ENCODE measurements at places on chromosomes 2 and 18. TPM values are rescaled to one million over a fixed set of nuclear protein-coding genes. Genes with fewer than 3 reads are reported as not detected.

DNA sequence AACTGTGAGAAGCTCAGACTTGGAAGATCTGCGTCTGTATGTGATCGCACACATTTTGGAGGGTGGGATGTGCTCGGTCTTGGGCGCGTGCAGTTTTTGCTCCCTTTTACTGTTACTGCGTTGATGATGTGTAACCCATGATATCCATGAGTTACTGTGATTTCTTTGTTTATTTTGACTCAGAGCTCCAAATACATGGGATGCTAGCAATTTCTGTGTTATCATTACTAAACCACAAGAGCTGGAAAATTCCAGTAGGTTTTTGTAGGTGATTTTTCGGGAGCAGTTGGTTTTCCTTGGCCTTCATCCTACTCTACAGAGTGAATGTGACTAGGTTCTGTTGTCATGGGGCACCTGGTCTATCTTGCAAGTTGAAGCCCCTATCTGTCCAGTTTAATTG, 124.2 kb downstream of the AGAP1 start:
- no peak for DNase-seq

- DNase-seq = peak; percentile 96
These were observed 19.3 kb upstream of the LOXHD1 start for GRCh38 chr18:46676182-46676835.

GRCh38 chr2:237262838-237263771, 150.9 kb downstream of the COL6A3 start:
- DNase-seq = peak; percentile 72

UGT1A10 gene
- not detected for total RNA-seq

ELOA2 gene
- not detected for total RNA-seq

- no peak for DNase-seq
These were observed 266.4 kb upstream of the FN1 start for GRCh38 chr2:215702116-215702902.

DNA sequence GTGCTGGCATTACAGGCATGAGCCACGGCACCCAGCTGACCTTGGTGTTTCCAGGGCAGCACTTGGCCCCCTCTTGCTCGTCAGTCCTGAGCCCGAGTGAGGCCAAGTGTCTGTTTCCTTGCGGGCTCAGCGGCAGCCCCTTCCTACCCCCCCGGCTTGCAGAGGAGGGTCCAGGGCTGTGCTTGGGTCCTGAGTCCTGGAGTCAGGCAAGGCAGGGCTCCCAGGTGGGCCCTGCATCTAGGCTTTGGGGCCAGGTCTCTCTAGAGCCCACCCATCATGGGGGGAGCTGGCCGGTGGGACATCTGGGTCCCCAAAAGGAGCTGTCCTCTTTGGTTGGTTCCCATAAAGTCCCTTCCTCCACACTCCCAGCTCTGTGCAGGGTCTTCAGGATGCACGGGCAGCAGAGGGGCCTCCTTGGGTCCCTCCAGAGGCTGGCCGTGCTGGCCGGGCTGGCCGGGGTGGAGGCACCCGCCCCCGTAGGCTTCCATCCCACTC, 63.7 kb upstream of the HPCAL1 start:
- no peak for DNase-seq

DNA sequence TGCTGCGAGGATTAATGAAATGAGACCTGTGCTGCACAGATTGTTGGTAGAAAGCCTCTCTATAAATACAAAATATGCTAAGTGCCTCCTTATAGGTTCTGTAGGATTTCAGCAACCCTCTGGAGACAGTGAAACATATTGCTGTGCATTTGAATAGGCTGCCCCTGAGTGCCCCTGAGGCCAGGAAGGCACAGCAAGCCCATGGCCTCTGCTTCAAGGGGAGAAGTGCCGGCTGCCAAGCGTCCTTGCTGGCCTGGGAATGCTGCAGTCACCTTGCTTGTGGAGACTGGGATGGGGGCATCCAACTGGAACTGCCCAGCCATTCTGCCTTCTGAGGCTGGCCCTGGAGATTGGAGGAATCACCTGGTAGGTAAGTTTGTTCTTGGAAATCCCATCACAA, 397.2 kb upstream of the SMIM21 start:
- DNase-seq = no peak

PPM1G gene
- 93.4 TPM for total RNA-seq

TMEM18 gene
- 26.6 TPM for total RNA-seq

NT5C1B gene
- total RNA-seq = not detected

DNA sequence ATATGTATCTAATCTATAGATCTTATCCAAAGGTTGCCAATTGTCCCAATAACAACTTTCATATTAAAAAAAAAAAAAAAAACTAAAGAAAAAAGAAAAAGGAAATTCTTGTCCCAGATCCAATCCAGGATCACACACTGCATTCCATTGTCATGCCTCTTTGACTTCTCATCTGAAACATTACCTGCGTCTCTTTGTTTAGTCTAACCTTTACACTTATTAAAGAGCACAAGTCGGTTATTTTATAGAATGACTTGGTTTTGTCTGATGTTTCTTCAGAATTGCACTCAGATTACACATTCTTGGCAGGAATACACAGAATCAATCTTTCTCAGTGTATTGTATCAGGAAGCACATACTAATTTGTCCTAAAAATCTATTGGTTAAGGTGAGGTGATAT, 392.5 kb upstream of the KLHL29 start:
- no peak for DNase-seq

DNA sequence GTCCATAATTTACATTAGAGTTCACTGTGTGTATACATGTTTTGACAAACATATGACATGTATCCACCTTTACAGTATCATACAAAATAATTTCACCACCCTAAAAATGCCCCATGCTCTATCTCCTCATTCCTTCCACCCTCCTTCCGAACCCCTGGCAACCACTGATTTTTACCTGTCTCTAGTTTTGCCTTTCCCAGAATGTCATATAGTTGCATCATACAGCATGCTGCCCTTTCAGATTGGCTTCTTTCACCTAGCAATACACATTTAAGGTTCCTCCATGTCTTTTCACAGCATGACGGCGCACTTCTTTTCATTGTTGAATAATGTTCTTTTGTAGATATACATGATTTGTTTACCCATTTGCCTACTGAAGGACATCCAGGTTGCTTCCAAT, 10.4 kb downstream of the LRPPRC start:
- DNase-seq = no peak

DNA sequence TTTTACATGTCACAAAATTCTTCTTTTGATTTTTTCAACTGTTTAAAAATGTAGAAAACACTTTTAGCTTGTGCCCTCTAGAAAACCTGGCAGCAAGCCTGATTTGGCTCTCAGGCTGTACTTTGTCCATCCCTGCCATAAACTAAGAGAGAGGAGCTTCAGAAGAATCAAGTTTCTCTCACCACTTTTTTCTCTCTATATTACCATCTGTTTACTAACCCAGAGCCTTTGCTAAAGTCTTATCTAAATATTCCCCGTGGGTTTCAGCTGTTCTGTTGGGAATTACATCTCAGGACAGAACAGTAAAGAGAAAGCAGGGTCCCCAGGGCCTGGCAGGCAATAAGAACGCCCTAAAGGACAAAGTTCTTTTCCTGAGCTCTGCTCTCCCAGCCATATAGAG, 409.1 kb upstream of the CRIM1 start:
- no peak for DNase-seq

- no peak for DNase-seq
These were observed 420.9 kb upstream of the PKDCC start for GRCh38 chr2:41626936-41627335.

DSG2 gene
- total RNA-seq = 0.10 TPM

DNA sequence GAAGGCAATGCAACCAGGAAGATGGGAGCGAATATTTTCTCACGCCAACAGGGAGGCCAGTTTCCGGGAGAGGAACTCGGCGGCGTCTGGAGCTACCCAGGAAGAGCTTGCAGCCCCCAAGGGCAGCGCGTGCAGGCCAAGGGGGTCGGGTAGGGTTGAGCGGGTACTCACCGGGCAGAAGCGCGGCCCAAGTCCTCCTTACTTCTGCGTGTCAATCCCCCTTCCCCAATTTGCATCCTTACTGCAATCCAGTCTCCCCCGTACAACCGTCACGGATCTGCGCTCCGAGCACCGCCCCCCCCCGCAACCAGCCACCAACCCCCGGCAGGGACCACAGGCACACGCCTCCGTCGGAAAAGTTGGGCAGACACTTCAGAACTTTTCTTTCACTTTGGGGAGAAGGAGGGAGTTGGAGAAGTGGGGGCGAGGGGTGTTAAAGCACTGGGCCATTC, 1.3 kb downstream of the ATP8B1 start:
- DNase-seq = peak; percentile 48

DNA sequence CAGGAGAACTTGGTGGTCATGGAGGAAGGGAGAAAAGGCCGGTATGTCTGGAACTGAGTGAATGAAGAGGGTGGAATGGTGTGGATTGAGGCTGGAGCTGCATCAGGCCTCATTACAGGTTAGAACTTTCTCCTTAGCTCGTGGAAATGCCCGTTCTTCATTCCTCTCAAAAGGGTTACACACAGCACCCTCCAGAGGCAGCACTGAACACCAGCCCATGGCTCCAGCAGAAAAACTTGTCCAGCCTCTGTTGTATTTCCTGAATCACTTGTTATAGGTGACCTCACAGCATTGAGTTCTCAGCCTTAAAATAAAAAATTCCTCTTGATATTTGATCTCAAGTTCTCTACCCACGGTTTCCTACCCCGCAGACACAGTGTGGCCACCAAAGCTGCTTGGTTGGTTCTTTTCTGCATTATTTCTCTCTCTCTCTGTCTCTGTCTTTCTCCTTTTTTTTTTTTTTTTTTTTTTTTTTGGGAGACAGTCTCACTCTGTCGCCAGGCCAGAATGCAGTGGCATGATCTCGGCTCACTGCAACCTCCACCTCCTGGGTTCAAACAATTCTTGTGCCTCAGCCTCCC, 89.6 kb downstream of the ITGB1BP1 start:
- peak; percentile 64 for DNase-seq

GRCh38 chr2:176681584-176682115, 412.4 kb downstream of the MTX2 start:
- DNase-seq = no peak
